ENCODE measurements at places on chromosomes 12 and 14.

GRCh38 chr14:103164779-103165178, 41.5 kb downstream of the TNFAIP2 start:
- no peak for DNase-seq

GRCh38 chr14:50057331-50057730, 59.0 kb downstream of the VCPKMT start:
- no peak for DNase-seq

DNA sequence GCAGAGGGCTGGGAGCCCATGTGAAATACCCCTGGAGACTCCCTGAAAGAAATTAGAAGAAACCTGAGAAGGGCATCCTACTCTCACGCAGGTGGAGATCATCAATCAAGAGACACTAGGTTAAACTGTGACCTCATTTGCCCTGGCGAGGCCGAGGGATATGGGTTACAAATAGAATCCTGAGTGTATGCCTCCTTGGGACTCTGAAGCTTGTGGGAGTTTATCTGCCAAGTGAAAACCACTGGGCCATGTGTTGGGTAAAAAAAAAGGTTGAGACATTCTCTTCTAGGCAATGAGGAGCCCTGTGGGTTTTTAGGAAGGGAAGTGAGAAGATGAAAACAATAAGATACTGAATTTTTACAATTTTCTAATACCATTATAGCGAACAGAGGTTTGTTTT, 160.7 kb upstream of the ARID2 start:
- no peak for DNase-seq

GRCh38 chr12:10668526-10668925, 5.3 kb downstream of the STYK1 start:
- DNase-seq, result no peak

DNA sequence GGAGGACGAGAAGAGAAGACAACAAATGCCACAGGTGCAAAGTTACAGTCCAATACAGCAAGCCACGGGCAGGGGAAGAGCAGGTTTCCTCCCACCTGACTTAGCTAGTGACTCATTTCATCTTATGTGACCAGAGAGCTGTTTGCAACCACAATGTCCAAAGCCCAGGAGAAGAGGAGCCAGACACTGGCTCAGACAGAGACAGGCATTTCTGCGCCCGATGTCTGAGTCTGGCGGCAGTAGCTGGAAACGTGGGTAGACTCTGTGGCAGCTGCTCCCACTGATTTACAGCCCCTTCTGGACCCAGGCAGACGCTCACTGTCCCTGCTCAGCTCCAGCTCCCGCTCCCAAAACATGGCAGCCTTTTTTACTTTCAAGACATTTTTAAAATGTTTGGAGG, 60.0 kb downstream of the CHGA start:
- DNase-seq, result no peak

GRCh38 chr14:68245146-68246073, 425.8 kb downstream of the RAD51B start:
- no peak for DNase-seq

DNA sequence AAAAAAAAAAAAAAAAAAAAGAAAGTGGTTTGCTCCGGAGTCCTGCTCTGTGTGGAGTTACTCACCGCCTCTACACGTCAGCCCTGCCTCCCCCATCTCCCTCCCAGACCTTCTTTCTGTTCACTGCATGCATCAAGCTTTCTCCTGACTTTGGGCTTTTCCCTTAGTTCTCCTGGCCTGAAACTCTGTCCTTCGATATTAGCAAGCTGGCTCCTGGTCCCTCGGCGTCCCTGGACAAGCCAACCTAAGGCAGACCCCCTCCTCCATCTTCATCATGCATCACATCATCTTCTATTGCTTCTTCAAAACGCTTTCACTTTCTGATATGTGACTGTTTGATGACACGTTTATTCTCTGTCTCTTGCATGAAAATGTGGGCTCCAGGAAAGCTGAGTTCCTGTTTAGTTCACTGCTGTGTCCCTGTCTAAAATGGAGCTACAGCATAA, 40.6 kb downstream of the SLC15A4 start:
- DNase-seq, result no peak

GRCh38 chr12:76143343-76144244, 59.1 kb upstream of the NAP1L1 start:
- DNase-seq, result peak; percentile 8

DNA sequence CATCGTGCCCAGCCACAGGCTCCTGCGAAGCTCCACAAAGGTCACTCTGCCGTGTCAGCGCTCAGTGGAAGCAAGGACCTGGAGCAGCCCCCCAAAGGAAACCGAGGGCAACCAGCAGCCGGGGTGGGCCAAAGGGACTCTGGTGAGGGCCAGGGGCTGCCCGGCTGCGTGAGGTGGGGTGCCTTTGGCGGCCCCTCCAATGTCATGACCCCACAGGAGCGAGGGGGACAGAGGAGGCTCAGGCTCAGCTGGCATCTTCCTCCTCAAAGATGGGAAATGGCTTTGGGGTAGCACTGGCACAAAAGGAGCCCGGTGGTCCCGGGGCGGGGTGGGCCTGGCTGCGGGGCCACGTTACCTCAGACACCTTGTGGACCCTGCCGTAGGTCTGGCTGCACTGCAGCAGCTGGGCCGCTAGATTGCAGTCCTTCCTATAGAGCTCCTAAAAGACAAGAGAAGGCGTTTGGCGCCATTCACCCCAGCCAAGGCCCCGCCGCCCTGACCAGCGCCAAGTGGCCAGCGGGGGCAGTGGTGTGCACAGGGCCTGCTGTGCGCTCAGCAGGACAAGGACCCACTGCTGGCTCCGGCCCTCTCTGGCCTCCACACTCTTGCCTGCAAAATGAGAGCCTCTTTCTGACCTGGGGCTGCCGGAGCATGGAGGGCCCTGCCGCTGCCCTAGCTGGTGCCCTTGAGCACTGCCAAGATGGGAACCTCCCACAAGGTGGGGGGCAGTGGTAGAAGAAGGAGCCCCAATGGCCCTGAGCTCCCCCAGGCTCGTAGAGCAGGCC, 46.9 kb downstream of the BEGAIN start:
- DNase-seq, result no peak

GRCh38 chr12:112992541-112993398, 14.5 kb downstream of the OAS2 start:
- no peak for DNase-seq

DNA sequence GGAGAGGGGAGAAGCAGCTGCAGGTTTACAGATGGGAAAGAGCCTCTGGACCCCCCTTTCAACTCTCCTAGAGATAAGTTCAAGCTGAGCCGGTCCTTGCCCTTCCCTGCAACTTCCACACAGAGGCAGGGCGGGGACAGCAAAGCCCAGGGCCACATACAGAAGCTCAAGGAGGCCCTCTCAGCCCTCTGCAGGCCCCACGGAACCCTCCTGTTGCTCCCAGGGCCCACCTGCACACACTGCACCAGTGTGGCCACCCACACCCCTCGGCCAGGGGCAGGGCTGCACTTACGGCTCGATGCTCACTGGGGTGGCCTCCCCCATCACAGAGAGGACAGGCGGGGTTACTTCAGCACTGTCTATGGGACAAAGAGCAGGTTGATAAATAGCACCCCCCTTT, 13.0 kb upstream of the PNMA1 start:
- DNase-seq, result no peak

- no peak for DNase-seq
These were observed 46.3 kb upstream of the LRTM2 start for GRCh38 chr12:1773937-1774655.

GRCh38 chr14:61476105-61476753, 154.8 kb downstream of the PRKCH start:
- no peak for DNase-seq

GRCh38 chr12:690466-690865, 27.2 kb upstream of the NINJ2 start:
- no peak for DNase-seq

DNA sequence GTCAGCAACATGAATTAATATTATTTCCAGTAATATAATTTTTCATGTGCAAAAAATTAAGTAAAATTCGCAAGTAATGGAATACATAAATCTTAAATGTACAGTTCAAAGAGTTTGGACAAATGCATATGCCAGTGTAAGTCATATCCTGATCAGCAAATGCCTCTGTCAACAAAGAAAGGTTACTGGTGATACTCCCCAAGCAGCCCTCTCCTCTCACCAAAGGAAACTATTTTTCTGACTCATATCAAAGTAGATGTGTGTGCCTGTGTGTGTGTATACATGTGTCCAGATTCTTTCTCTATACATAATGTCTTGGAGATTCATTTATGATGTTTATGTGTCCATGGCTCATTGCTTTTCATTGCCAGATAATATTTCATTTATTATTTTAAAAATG, 1035.0 kb downstream of the SLC16A7 start:
- no peak for DNase-seq

GRCh38 chr12:28457785-28458184, 267.5 kb downstream of the CCDC91 start:
- DNase-seq, result no peak

- peak; percentile 53 for DNase-seq
These were observed 123.0 kb upstream of the PZP start for GRCh38 chr12:9331218-9331626.

GRCh38 chr12:105977236-105977635, 161.5 kb downstream of the NUAK1 start:
- no peak for DNase-seq
